Stimulated activated CD4-positive, alpha-beta T cell treated with anti-CD3 and anti-CD28 coated beads, TNF-alpha, amount 100 ng/mL, for 48 hours (primary cell): ENCODE measurements at places on chromosomes 1 and 21.

DNA sequence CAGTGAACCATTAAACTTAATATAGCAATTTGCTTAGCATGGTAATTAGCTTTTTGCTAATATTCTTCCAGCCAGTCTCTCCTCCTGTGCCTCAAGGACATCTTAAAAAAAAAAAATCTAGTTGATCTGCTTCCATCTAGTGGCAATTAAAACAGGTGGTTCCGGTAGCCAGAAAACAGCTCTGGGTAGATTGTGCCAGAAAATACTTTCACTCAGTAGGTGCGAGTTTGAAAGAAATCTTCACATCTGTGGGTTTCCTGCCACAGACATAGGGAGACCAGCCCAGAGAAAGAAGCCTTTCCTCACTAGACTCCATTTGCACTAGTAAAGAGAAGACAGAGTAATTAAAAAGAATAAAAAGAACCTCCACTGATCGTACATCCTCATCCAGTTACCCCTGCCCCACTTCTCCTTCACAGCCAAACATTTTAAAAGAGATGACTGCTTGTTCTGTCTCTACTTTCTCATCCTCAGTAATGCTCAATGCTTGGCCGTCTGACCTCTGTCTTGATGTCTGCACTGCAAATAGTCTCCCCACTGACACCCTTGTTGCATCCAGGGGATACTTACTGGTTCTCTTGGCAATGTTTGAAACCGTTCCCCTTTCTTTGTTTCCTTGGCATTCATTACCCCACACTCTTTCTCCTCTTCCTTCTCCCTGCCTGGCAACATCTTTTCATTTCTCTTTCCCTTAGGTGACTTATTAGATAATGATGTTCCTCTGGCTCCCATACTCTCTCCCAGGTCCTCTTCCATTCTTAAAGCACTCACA is 16.9 kb downstream of the SELL start:
- no peak for DNase-seq

GRCh38 chr1:58426918-58427317 is 119.6 kb downstream of the OMA1 start:
- DNase-seq: no peak

DNA sequence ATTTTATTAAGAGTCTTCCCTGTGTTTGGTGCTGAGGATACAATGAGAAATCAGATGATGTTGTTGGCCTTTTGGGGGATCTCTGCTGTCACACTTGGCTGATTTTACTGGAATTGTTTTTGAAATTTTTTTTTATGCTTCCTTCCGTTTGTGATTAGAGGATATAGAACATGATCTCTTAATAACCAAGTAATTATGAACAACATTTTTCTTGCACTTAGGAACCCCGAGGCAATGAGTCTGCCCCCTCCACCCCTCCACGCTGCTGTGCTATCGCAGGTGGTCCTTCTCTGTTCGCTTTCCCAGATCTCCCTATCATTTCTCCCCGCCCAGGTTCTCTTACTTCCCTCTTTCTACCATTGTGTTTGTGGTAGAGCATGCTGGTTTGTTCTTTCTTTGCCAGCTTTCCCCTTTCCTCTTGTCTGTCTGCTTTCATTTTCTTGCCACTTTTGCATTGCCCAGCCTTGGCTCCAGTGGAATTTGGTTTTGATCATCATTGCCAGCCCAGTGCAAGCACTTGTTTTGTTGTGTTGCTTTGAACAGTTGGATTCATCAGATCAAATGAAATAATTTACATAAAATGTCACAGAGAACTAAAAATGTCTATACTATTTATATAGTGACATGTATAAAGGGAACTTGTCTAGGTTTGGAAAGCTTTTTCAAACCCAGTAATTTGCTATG is 73.1 kb upstream of the SCCPDH start:
- no peak for DNase-seq

DNA sequence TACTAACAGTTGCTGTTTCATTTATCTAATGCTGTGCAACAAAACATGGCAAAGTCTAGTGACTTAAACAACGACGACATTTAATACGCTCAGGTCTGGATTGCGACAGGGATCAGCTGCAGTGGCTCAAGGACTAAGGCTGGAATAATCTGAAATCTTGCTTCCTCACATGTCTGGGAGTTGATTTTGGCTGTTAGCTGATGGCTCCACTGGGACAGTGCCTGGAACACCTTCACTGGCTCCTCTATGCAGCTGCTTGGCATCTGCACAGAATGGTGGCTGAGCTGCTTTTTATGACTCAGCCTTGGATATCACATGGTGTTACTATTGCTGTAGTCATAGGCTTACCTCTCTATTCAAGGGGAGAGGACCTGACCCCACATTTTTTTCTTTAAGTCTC is 24.0 kb upstream of the BTG3 start:
- no peak for DNase-seq

DNA sequence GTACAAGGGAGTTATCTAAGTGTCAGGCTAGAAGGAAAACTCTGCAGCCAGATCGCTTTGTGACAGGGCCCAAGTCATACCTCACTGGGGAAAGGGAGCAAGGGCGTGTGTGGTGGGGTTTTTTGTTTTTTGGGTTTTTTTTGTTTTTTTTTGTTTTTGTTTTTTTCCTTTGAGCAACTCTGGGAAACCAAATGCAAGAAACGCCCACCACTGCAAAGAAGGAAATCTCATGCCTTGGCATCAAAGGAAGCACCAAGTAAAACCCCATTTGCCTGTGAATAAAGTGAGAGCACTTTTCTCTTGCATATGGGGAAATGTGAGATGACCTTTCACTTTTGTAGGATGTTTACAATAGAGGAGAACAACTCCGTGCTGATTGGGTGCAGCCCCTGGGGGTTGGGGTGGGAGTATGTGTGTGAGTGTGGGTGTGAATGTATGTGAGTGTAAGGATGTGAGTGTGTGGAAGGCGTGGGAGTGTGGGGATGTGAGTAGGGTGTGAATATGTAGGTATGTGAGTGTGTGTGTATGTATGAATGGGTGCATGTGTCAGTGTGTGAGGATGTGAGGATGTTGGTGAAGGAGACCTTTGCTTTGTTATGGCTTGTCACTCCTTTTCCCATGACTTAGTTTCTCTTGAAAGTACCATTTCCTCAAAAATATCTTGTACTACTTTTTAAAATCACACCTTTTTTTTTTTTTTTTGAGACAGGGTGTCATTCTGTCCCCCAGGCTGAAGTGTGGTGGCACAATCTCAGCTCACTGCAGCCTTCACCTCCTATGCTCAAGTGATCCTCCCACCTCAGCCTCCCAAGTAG is 34.6 kb downstream of the IL12RB2 start:
- no peak for DNase-seq

DNA sequence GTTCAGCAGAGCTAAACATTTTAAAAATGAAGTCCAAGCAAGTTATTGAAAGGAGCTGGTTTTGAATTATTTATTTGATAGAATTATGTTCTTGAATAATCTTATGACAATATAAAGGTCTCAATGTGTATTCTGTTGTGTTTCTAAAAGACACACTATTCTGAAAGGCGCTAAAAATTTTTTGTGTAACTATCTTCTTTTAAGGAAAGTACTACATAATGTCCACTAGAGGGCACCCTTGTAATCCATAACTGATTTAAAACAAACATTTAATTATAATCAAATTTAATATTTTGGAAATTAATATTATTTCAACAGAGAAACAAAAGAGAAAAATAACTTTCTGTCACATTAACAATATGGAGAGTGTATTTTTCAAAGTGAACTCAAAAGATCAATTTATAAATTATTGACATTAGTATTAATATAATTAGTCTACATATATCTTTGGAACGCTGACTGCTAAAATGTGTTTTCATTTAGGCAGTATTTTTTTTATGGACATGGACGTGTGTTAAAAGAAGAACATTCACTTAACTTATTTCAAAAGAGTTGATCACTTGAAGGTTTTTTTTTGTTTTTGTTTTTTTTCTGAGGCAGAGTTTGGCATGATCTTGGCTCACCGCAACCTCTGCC is 248.4 kb downstream of the DENND1B start:
- no peak for DNase-seq

GRCh38 chr1:204130178-204130577 is 21.7 kb downstream of the ETNK2 start:
- no peak for DNase-seq
